ENCODE measurements at places on chromosomes 11 and 22.

- H3K27ac ChIP-seq = no peak overlapping the region
- H3K36me3 ChIP-seq = no peaks in the 10 kb centered on the region
- H3K4me3 ChIP-seq = no peak overlapping the region
- no peak for DNase-seq
Observed at GRCh38 chr11:131745405-131745804, 375.0 kb downstream of the NTM start.

DNA sequence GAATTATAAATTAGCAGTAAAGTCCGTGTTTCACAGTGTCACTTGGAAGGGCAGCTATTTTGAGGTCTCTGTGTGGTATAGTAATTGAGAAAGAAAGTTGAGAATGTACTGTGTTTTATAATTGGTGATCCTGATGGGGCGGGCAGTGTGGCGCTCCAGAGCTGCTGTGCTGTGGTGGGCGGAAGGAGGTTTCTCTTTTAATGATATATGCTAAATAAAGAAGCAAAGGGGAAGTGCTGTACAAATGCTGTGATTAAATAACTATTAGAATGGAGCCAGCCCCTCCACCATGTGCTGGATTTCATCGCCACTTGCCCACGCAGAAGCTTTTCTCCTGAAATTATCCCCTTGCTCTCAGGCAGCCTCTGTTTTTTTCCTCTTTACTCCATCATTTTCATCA is 24.6 kb downstream of the ATXN10 start:
- no peak for DNase-seq
- no peak overlapping the region for H3K4me3 ChIP-seq
- H3K36me3 ChIP-seq = peaks cover 27% of the 10 kb centered on the region
- no peaks in the 10 kb centered on the region for H3K4me1 ChIP-seq
- no peaks in the 10 kb centered on the region for H3K27me3 ChIP-seq
- no peak overlapping the region for H3K27ac ChIP-seq

- no peaks in the 10 kb centered on the region for H3K4me1 ChIP-seq
- H3K27ac ChIP-seq = peak overlapping the region; percentile 23
- no peaks in the 10 kb centered on the region for H3K27me3 ChIP-seq
- H3K4me3 ChIP-seq = no peak overlapping the region
- no peak for DNase-seq
Observed at GRCh38 chr22:38490475-38490874, 15.6 kb downstream of the DDX17 start.

GRCh38 chr22:43288807-43289420 is 54.3 kb downstream of the SCUBE1 start:
- no peak overlapping the region for H3K4me3 ChIP-seq
- no peaks in the 10 kb centered on the region for H3K36me3 ChIP-seq
- peak overlapping the region; percentile 31 for H3K27ac ChIP-seq
- no peaks in the 10 kb centered on the region for H3K27me3 ChIP-seq
- DNase-seq = peak; percentile 30

- no peaks in the 10 kb centered on the region for H3K36me3 ChIP-seq
- no peak overlapping the region for H3K4me3 ChIP-seq
- H3K27me3 ChIP-seq = peaks cover 6% of the 10 kb centered on the region
- H3K27ac ChIP-seq = no peak overlapping the region
- DNase-seq = no peak
Observed at GRCh38 chr11:125932301-125932700, 13.5 kb upstream of the VSIG10L2 start.

- peak; percentile 95 for DNase-seq
- H3K36me3 ChIP-seq = no peaks in the 10 kb centered on the region
- H3K27ac ChIP-seq = no peak within 1 kb of the TSS
- H3K27me3 ChIP-seq = peaks cover 60% of the 10 kb centered on the region
Observed at GRCh38 chr22:43343262-43343669, at the start of gene SCUBE1. TSS of gene SCUBE1 (minus strand) at chr22:43343372. CDS start at chr22:43343261, 111 bp downstream.

DNA sequence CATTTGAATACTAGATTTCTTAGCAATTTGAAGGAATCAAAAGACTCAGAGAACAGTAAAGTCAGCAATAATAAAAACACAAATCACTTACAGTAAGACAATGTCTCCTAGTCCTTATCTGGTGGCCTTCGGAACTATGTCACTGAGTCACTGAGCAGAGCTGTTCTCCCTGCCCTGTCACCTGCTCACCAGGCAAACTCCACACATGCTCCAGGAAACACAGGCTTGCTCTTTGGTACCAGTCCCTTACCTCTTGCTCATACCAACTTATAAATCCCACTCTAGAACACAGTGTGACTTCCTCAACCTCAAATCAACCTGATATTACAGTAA is 81.1 kb upstream of the CHRM4 start:
- no peak for DNase-seq
- H3K36me3 ChIP-seq = no peaks in the 10 kb centered on the region
- no peaks in the 10 kb centered on the region for H3K4me1 ChIP-seq

- no peak overlapping the region for H3K27ac ChIP-seq
- no peak overlapping the region for H3K4me3 ChIP-seq
- peaks cover 24% of the 10 kb centered on the region for H3K27me3 ChIP-seq
- H3K4me1 ChIP-seq = no peaks in the 10 kb centered on the region
Observed at GRCh38 chr11:2812371-2812991, 73.1 kb downstream of the CDKN1C start.

GRCh38 chr22:33741025-33741424 is 179.3 kb downstream of the LARGE1 start:
- DNase-seq = no peak
- H3K4me1 ChIP-seq = peaks cover 53% of the 10 kb centered on the region
- peaks cover 3% of the 10 kb centered on the region for H3K36me3 ChIP-seq
- H3K27me3 ChIP-seq = no peaks in the 10 kb centered on the region

DNA sequence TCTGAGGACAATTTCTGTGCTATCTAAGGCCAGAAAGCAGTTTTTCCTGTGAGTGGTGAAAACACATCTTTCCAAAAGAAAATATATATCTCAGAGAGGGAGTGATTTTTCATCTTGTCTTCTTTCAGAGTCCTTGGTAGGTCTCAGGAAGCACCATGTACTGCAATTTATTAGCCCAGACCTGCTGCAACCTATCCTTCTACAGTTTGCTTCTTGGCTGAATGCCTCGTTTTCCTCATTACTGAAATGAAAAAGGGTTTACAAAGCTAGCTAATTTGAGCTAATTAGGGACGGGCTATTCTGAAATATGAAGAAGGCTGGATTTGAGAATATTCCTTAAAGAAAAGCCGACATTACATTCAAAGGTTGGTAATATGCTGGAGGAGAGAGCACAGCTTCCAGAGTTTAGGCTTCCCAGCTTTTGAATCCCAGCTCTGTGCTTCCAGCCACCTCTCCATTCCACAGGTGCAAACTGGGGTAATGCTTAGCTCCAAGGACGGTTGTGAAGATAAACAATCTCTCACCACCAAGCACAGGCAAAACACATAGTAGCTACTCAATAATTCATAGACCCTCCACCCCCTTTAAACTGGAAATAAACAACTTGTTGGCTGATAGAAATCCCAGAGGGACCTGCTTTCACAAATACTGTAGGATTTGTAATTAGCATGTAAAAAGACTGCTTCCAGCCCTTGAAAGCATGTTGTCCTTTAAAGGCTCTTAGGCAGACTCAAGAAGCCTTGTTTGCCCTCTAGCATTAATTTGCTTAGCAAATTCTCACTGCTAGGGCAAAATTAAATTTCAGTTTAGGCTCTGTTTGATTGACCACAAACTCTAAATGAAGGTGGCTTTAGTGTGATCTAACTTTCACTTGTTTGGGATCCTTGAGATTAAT is 24.5 kb upstream of the SESN3 start:
- peaks cover 52% of the 10 kb centered on the region for H3K4me1 ChIP-seq
- no peaks in the 10 kb centered on the region for H3K27me3 ChIP-seq
- no peak overlapping the region for H3K4me3 ChIP-seq
- no peaks in the 10 kb centered on the region for H3K36me3 ChIP-seq

GRCh38 chr11:44658506-44658850 is 68.3 kb upstream of the TSPAN18 start:
- no peak overlapping the region for H3K27ac ChIP-seq
- peak; percentile 35 for DNase-seq
- no peak overlapping the region for H3K4me3 ChIP-seq
- no peaks in the 10 kb centered on the region for H3K4me1 ChIP-seq

GRCh38 chr11:46982797-46983452 is 46.4 kb downstream of the CSTPP1 start:
- no peak for DNase-seq
- no peaks in the 10 kb centered on the region for H3K27me3 ChIP-seq
- H3K27ac ChIP-seq = no peak overlapping the region
- H3K4me3 ChIP-seq = no peak overlapping the region

- no peak overlapping the region for H3K27ac ChIP-seq
- no peaks in the 10 kb centered on the region for H3K27me3 ChIP-seq
- H3K4me1 ChIP-seq = peaks cover 6% of the 10 kb centered on the region
- DNase-seq = peak; percentile 82
- no peak overlapping the region for H3K4me3 ChIP-seq
Observed at GRCh38 chr22:30444632-30445437, 19.3 kb downstream of the MTFP1 start.
